ENCODE measurements at places on chromosomes 3 and 15.

DNA sequence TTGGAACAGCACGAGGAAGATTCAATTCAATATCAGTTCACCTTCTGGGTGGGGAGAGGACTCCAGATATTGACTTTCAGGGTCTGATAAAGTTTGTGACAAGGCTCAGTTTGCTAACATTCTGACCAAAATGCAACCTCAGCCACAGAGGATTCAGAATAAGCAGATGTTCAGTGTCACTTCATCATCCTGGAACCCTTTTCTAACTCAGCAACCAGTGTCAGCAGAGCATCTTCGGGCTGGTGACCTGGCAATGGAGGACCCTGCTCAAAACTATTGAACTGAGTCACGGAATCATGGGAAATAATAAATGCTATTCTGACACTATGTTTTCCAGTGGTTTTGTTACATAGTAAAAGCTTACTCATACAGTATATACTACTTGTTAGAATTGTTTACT lies 433.4 kb upstream of the CFAP20DC start:
- no peak for DNase-seq

DNA sequence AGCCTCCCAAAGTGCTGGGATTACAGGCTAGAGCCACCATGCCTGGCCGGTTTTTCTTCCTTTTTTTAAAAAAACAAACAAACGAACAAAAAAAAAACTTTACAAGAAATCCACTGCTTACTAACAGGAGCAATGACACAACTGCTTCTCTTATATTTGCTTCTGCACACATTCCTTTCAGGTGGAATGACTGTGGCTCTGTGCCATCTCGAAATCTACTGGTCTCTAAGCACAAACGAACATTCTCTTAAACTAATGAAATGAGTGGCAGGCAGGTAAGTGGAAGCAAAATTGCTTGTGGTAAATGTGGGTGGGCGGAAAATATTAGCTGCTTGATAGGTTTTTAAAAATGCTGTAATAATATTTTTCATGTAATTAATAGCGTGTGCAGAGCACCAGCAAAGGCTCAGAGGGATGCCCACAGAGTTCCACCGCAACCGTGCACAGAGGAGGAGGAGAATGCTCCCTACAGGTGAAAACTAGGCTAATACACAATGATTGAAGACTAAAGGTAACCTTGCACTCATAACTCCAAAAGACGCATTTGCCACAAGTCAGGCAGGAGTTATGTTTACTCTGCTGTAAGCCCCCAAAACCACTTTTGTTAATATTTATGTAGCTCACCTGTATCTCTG lies 77.4 kb downstream of the LSAMP start:
- no peak for DNase-seq

GRCh38 chr3:38601956-38602550 lies 47.4 kb downstream of the SCN5A start:
- no peak for DNase-seq

GRCh38 chr3:125116311-125117080 lies 60.7 kb upstream of the HEG1 start:
- DNase-seq: no peak

- no peak for DNase-seq
Measured at GRCh38 chr3:131840156-131840797, 194.5 kb downstream of the CPNE4 start.

DNA sequence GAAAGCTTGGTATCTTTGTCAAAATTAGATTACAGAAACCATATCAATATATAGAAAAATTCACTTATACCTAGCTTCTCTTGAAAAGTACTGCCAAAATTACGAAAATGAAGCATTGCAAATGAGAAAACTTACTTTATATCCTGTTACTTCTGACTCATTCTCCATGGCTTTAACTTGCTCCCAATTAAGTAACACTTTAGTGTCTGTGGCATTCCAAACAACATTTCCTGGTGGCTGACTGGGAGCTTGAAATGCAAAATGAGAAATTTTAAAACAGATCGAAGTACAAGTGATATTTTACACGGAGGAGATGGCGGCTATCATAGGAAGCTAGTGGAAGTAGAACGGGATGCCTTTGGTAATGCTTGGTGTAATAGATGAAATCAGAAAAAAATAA lies 347.3 kb downstream of the CNTN3 start:
- DNase-seq: no peak

GRCh38 chr3:13795816-13796215 lies 84.1 kb downstream of the WNT7A start:
- no peak for DNase-seq

DNA sequence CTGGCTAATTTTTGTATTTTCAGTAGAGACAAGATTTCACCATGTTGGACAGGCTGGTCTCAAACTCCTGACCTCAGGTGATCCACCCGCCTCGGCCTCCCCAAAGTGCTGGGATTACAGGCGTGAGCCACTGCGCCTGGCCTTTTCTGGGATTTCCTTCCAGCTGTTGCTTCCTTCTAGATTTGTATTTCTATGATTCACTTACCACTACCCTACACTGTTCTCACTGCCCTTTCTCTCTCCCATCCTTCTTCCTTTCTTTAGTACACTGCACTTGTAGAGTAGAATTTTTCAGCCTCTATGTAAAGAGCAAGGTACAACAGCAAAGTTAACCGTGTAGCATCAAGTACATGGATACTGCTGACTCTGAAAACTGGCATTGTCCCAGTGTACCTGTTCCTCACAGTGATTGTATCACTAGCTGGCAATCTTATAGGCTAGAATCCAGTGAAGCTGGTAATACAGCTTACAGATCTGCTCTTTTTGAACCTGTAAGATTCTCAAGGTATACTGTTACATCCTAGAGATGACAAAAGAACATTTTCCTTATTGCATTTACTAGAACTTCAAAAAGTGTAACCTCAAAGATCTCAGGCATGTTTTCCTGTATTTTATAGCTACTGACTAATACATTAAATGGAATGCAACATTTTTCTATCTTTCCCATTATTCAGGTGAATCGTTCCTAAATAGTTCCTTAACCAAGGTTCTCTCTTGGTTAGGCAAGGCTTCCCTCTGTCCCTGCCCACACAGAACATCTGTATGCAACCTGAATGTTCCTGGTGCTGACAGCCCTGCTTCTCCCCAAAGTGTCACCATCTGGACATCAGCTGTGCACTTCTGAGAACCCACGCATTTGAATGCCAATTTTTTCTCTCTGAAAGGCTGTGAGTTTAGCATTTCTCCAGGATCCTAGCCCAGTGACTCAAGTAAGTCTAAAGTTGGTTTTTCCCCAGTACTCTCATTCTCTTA lies 74.1 kb upstream of the RAP2B start:
- DNase-seq: no peak

GRCh38 chr3:426072-426471 lies 229.5 kb downstream of the CHL1 start:
- DNase-seq: no peak

DNA sequence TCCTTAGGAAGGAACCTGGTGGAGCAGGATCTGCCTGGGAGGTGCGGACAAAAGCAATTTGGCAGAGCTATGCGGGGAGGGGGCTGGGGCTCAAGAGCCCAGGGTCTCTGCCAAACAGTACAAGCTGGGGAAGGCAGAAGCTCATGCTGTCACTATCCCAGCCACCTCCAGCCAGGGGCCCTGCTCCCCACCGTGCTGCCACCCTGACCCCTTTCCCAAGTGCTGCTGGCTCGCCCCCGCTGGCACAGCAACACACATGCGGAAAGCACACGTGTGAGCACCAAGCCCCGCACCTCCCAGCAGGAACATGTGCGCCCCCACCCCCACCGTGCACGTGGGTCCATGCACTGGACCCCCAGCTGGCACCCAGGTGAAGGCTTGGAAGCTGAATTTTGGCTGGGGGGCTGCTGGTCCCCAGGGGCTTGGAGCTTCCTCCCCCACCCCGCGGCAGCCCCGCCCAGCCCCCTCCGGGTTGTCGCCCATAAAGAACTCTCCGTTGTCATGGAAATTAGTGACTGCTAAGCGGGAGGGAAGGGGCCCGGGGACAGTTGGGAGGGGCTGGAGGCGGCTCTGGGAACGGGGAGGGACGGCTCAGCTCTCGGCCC lies 742 bp downstream of the CAMKV start:
- DNase-seq: no peak

- DNase-seq: no peak
Measured at GRCh38 chr3:101133652-101134051, 140.4 kb upstream of the ABI3BP start.

DNA sequence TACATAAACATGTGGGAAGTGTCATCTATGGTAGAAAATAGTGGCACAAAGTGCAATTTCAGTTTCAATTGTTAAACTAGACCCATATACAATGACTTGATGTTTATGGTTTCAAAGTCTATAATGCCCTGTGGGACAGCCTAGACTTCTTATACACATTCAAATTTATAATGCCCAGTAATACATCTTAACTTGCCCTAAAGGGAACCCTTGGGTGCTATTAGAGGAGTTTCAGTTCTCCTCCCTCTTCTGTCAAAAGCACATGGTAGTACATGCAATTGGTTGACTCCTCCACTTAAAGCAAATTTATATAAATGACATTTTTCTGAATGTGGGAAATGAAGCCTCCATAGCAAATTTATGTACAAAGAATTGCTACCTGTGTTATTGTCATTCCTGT lies 30.2 kb upstream of the OR5K4 start:
- DNase-seq: no peak

- DNase-seq: no peak
Measured at GRCh38 chr15:70442616-70443321, 320.6 kb downstream of the UACA start.

- DNase-seq: no peak
Measured at GRCh38 chr15:97463696-97464095, 496.8 kb upstream of the ARRDC4 start.

DNA sequence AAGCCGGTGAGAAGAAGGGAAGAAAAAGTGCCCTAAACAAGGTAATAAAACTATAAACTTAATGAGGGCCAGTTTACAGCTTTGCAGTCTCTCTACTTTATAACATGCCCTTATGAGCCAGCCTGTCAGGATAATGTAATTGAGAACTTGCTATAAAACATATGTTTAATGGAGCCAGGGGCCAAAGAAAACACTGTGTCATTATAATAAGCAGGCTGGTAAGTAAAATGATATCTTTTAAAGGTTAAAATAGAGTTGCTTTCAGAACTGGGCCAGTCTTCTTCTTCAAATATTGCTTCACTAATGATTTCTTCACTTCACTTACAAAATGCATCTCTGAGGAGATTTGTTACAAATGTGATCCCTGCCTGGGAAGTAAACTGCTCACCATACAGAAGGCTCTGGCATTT lies 192.5 kb downstream of the SHOX2 start:
- no peak for DNase-seq

- DNase-seq: no peak
Measured at GRCh38 chr3:130644628-130645253, 101.9 kb downstream of the PIK3R4 start.

GRCh38 chr15:42157381-42157780 lies 945 bp upstream of the PLA2G4F start:
- DNase-seq: no peak

DNA sequence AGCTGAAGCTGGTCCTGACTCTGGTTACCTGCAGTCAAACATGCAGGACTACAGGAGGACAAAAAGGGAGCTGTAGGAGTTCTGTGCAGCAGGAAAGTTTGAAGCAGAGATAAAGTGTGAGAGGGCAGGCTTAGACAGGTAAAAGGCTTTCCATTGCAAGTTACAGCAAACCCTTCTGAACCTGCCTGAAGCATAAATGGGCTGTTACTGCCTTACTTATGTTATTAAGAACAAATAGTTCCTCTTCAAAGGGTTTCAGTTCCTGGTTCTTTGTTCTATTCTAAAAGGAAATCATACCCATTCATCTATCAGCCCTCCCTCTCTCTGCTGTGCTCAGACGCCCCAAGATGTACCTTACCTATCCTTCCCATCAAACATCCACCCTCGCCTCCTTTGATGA lies 52.4 kb upstream of the CACNA2D3 start:
- no peak for DNase-seq

GRCh38 chr3:127857333-127857732 lies 35.0 kb upstream of the MGLL start:
- no peak for DNase-seq

DNA sequence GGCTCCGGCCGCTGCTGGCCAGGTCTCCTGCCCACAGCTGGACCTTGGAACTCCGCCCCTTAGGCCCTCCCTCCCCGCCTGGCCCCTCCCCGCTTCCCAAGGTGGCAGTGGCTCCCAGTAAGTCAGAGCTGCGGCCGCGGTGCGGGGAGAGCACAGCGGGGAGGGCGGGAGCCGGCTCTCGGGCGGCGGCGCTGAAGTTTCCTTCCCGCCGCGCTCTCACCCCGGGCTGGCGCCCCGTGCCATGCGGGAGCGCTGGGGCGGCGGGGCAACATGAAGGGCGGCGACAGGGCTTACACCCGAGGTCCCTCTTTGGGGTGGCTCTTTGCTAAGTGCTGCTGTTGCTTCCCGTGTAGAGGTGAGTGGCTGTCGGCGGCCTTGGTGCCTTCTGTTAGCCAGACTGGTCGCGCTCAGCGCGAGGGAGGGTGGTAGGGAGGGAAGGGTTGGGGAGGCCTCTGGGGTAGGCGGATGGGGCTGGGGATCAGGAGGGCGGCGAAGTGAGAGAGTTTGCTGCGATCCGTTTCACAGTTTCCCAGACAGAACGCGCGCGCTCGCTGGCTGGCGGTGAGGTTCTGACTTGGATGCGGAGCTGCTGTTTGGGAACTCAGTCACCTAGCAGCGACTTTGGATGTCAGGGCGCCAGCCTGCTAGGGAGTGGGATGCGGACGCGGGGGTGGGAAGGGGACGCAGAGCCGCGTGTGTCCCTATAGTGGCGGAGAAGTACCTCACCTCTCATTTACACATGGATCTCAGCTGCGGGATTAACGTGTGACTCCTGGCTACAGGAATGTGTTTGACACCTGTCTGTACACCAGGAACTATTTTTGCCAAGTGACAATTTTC lies 145.5 kb upstream of the UMPS start:
- DNase-seq: peak; percentile 3

DNA sequence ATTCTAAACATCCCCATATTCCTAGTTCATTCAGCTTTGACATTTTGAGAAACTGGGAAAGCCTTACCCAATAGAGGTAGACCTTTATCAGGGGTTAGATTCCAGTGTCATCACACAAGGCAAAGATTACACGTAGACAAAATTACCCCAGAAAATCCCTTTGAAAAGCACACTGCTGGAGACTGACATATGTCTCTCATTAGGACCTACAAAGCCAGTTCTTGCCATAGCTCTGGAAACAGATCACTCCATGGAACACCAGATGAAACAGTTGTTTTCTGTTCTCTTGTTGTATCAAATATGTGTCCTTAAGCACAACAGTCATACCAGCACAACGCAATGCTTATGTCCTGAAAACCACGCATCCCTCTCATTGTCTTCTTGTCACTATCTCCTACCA lies 44.7 kb downstream of the RARB start:
- no peak for DNase-seq

- no peak for DNase-seq
Measured at GRCh38 chr3:143334231-143334630, 214.7 kb downstream of the CHST2 start.
